ENCODE measurements at places on chromosomes 6 and 20.

- DNase-seq, result no peak
Measured at GRCh38 chr6:29845405-29846006, 17.9 kb downstream of the HLA-G start.

- no peak for DNase-seq
Measured at GRCh38 chr6:13986700-13987399, 62.1 kb downstream of the RNF182 start.

DNA sequence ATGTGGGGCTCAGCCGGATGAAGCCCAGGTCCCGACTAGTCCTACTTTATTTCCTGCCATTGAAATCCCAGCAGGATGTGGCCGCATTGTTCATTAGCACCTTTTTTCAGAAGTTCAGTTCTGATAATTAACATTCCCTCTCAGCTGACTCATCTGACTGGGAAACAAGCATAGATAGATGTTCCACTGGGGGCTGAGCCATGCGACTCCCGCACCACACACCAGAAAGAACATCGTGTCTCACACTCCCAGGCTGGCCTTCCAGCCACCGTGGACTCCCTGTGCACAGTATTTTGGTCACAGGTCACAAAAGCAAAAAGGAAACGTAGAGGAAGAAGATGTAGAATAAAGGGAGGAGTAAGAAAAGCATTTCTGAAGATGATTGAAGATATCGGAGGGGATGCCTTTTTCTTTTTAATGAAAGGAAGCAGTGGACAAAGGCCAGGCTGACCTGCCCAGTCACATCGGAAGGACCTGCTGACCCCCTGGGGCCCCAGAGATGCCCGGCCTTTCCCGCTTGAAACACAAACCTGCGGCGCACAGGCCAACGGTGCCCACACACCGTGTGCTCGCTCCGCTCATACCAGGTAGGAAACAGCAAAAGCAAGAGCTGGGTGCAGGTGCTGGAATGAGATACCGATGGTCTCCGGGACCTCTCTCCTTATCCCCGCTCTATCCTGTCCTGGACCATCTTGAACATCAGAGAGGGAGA is 11.8 kb downstream of the RPS6KA2 start:
- DNase-seq, result no peak

- DNase-seq, result no peak
Measured at GRCh38 chr6:150406948-150407347, 38.1 kb downstream of the IYD start.

DNA sequence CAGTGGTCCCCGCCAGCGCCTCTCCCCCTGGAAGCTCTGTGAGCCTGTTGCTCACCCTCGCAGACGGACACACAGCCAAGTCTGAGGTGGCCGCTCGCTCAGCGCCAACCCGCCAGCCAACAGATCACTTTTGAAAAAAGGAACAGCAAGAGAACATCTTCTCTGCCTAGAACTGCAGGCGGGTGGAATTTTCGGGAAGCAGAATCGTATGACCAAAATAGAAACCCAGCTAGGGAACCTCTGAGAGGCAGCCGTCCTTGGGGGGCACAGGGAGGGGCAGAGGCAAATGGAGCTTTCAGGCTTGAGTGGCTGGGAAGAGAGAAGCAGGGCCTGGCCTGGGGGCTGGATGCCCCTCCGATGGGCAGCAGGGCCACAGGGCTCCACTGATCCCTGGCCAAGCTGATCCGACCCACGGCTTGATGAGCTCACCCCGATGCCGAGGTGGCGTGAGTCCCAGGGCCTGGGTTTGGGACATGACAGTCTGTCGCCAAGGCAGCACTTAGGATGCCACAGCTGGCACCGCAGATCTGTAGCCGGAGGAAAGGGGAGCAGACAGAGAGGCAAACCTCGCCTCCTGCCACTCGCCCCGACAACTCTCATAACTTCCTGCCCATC is 9.8 kb downstream of the NFATC2 start:
- no peak for DNase-seq

GRCh38 chr20:18613553-18613952 is 25.7 kb downstream of the DTD1 start:
- DNase-seq, result no peak

All from stimulated activated CD4-positive, alpha-beta T cell treated with anti-CD3 and anti-CD28 coated beads, Interleukin-1b, Interleukin-23, amount 100 ng/mL, for 1 hour (primary cell).